Frontal cortex (tissue), 4 donors: ENCODE measurements at places on chromosomes 5 and 9.
A peak's percentile ranks its signal among the peaks of the same experiment; 100 is the strongest.

DNA sequence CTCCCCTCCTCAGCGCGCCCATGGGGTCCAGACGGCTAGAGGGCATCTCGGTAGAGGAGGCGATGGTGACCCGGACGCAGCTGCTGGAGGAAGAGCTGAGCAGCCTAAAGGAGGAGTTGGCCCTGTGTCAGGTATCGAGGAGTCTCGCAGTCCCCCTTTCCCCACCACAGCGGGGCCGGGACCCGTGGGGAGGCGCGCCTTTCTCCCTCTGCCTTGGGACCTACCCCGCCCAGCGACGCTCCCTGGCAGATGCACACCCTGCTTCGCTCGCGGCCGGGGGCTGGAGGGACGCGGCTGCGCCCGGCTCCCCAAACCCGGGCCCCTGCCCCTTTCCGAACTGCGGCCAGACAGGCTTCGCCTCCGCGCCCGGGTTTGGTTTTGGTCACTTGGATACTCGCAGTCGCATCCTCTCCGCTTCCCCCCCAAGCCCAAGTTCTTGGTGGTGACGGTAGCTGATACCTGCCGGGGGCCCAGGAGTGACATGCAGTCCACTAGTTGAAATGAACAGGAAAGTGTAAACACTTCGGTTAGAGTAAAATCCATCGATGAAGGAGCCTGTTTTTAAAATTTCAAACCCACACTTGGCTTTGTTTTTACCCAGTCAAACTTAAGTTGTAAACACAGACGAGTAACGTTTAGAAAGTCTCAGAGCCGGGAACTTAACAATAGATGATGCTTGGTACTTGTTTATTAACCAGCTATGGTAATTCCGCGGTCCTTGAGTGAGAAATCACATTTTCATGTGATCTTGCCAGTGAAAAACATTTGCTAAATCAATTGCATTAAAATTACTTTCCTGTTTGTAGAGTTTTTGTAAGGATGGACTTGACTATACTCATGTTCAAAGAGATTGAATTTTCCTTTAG, 688 bp downstream of the CNTLN start:
- DNase-seq, result peak; percentile 49

- no peak for DNase-seq
Measured at GRCh38 chr5:74460694-74461093, 179.8 kb downstream of the ENC1 start.

DNA sequence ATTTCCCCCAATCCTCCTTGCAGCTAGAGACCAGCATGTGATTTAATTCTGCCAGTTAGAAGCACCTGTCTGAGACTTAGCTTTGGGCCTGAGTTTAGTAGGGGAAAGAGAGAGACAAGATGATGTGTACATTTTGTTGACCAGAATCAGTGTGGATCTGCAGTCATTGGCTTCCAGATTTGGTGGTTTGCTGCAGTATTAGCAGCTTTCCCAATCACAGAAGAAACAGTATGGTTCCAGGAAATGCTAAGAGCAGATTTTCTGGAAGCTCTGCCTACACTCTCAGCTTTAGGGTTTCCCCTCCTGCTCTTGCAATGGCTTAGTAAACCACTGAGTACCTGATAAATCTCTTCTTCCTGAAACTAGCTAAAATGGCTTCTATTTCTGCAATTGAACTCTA, 48.8 kb upstream of the FREM1 start:
- no peak for DNase-seq

GRCh38 chr5:134917070-134917815, 12.3 kb downstream of the PCBD2 start:
- DNase-seq, result no peak

- no peak for DNase-seq
Measured at GRCh38 chr5:33588654-33589372, 148.0 kb downstream of the TARS1 start.

DNA sequence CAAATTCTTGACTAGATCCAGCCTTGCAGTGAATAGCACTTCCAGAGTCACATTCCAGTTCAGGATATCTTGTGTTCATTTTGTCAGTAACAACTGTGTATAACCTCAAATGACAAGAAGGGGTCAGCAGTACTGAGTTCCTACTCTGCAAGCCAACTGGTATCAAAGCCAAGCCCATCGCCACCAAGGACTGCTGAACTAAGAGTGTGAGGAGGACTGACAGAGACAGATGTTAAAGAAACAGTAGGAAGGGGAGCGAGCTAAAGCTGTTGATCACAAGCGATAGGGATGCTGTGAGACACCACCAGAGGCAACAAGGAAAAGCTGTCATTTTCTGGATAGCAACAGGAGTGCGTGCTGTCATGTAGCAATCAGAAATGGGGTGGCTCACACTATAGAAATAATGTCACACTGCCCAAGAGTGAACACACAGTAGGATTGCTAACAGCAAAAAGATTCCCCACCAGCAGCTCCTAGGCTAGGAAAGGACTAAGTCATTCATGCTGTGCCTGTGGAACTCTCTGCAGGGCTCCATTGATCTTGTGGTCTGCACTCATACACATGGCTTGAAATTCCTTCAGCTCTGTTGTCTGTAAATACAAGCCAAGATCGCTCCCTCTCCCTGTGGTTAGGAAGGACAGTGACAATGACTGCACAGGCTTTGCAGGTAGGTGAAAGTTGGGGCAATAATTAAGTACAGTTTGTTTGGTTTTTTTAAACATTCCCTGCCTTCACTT, 658.6 kb downstream of the NR2F1-AS1 start:
- no peak for DNase-seq

DNA sequence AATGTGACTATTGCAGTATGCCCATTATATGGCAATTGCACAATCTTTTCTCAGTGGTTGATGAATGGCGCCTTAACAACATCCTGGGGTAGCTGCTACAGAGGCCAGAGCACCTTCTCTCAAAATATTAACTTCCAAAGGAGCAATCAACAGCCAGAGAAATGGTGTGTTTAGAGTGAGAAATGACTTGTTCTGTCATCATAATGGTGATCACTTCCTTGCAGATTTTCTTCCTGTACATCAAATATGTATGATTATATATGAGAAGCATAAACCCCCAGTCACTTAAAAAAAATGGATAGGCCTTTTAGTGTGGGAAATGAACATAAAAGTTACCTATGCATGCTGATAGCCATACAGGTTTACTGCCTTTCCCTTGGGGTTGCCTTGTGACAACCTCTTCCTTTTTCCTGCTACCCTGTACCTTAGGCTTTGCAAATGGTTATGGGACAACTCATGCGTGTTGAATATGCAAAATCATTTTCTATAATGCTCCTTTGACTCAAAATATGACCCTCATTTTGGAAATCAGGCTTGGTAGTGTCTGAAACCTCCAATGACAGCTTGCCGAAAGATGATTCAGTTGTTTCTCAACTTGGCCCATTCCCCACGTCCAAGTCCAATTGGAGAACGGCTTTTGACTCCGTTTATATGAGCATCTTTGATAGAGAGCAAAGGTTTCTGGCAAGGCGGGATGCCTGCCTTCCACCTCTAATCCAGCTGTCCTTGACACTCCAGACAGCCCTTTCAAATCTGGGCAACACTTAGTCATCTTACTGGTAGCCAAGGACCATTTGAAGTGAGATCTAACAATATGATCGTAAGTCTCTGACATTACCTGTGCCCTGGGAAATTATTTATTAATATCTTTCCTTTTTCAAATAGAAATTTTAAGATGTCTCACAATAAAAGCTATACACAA, 69.3 kb downstream of the SLC1A1 start:
- DNase-seq, result no peak

DNA sequence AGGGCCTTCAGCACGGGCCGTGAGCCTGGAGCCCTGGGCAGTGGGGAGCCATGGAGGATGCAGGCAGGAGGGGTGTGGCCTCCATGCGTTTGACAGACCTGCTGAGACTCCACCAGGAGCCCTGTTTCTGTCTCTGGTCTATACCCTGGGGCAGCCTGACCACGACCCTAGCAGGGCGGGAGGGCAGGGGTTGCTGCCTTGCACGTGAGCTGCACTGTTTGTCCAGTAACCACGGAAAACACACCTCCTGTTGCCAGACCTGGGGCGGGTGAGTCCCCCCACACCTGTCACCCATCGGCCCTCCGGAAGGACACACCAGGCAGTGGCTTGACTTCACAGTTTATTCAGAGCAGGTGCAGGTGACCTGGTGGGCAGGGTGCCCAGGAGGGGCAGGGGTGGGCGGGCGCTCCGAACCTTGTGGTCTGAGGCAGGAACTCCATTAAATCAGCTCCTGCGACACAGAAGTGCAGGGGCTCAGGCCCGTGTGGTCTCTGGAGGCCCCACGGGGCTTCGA, 3.9 kb downstream of the LCN8 start:
- DNase-seq, result no peak

- DNase-seq, result no peak
Measured at GRCh38 chr5:101590384-101590783, 687.3 kb upstream of the ST8SIA4 start.

GRCh38 chr5:80134876-80135275, 99.7 kb downstream of the THBS4 start:
- DNase-seq, result no peak

DNA sequence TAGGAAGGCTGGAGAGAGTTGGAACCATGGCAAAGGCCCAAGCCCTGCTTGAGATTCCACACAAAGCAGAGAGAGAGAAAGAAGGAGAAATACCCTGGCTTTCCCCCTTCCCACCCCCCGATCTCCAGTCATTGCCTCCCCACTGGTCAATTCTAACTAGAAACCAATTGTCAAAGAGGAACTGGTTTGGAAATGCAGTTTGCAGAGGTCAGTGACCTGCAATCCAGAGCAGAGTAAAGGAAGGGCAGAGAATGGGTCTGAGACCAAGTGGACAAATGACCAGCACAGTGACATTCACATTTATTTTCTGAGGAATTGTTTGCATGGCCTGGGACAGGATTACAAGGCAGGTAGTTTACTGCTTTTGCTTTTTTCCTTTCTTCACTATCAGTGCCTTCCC, 37.5 kb upstream of the ZFYVE16 start:
- no peak for DNase-seq

GRCh38 chr9:84711398-84711777, 41.9 kb downstream of the NTRK2 start:
- no peak for DNase-seq

- DNase-seq, result no peak
Measured at GRCh38 chr5:35430381-35431162, 187.1 kb upstream of the SPEF2 start.

GRCh38 chr5:143976055-143976454, 164.1 kb downstream of the HMHB1 start:
- DNase-seq, result no peak
